ENCODE measurements at places on chromosomes 2 and 18. TPM values are rescaled to one million over a fixed set of nuclear protein-coding genes. Genes with fewer than 3 reads are reported as not detected.

DNA sequence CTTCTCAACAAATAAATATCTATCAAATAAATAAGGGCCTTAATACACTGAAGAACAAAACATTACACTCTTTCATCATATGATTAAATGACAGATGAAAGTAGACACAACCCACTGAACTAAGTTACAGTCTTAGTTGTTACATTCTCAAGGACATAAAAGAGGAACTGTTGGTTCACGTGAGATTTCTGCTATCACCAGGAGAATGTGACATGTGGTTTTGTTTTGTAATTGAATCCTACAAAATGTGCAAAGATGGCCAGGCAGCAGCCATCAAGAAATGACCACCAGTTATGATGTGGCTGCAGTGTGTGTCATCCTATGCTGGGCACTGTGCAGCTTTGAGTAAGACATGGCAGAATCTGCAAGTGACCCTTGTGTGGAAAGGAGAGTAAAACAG is 310.6 kb upstream of the PIK3C3 start:
- DNase-seq, result no peak

- DNase-seq, result no peak
Observed at GRCh38 chr2:8582191-8582590, 99.7 kb upstream of the ID2 start.

DNA sequence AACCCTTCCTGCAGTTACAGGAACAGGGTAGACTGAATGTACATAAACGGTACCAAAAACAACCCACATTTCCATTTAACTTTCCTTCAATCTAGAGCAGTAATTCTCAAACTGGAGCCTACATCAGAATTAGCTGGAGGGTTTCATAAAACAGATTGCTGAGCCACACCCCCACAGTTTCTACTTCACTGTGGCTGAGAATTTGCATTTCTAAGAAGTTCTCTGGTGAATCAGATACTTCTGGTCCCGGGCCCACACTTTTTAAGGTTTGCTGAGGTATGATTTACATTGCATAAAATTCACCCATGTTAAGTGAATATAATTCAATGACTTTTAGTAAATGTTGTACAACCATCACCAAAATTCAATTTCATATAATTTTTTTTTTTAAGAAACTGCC is 113.7 kb downstream of the SRBD1 start:
- DNase-seq, result no peak

- no peak for DNase-seq
Observed at GRCh38 chr2:189152483-189152882, 27.1 kb downstream of the COL5A2 start.

DNA sequence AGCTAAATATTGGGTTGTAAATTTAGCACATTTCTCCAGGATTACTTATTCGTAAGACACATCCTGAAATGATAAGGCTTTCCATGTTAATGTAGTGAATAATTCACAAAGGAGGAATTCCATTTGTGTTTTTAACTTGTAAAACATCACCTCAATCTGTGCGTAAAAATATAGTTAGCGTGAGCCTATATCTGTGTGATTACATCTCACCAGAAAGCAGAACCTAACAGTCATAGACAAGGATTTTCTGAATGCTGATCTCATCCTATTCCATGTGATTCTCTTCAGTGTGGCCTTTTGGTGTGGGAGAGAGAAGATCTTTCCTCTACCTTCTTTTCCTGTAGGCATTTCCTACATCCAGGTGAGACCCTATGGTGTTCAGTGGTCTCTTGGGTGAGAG is 263.2 kb upstream of the RASGRP3 start:
- DNase-seq, result no peak

DNA sequence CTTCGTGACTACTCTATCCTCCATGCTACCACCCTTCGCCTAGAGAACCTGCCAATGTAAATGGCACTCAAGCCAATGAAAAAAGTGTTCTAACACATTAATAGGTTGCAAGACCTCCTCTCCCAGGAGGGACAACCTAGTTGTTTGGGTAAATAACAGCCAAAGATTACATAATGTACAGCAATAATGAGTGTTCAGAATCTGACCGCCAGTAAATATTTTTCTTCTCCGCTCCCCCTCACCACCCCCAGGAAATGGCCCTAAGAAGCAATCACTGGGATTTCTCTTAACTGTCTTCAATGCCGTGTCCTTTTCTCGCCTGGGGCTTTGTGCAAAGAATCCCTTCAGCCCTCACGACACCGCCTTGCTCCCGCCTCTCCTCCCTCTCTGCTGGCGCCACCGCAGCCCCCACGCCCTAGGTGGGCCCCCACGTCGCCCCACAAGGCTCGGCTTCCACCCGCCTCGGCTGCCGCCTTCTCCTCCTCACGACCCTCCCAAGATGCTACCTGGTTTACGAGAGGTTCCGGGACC is 458 bp downstream of the HYCC2 start:
- DNase-seq, result no peak

GPR75 gene
- 4.8 TPM for polyA plus RNA-seq

ST8SIA3 gene
- not detected for polyA plus RNA-seq
